Activated T-cell treated with anti-CD3 and anti-CD28 coated beads, Interleukin-2, amount 50 U/mL, for 48 hours (primary cell): ENCODE measurements at places on chromosomes 16 and 17.

- DNase-seq = peak; percentile 63
Observed at GRCh38 chr17:9291912-9292560, 270.7 kb downstream of the NTN1 start.

DNA sequence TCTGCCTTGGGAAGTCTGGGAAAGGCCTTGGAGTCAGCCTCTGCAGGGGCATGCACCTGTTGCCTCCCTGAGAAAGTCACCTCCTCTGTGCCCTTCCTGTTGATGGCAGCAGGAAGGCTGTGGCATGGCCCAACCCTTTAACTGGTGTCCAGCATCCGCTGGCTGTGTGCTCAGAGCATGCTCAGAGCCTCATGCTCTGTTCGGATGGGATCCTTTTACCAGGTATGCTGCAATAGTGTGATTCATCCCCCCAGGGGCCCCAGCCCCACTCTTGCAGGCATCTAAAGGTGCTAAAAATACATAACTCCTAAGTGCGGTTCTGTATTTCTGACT is 24.9 kb downstream of the KLHL36 start:
- no peak for DNase-seq

DNA sequence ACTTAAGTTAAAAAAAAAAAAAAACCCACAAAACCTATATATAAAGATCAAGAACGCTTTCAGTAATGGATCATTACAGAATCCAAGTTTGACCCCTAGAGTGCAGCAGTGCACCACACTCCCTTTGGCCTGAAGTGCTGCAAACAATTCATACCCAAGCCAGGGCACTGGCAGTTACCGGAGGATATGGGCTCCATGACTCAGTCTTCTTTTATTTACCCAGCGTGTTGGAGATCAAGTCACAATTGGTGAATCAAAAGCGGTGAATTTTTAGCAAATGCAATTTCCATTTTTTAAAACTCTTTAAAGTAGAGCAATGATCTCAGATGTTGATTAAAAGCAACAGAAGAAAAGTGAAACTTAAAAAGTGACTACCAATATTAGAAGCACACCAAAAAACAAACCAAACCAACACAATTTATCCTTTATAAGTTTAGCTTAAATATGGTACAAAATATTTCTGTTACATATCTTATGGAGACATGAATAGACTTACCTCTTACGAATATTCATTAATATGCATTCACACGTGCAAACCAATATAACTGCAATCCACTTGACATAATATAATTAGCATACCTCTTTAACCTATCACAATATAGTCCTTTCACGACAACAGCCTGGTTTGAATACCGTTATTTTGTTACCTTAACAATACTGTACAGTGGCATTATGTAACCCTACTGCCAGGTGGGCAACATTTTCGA is 46.3 kb downstream of the ZNF652 start:
- peak; percentile 78 for DNase-seq

GRCh38 chr17:59641799-59642484 is 22.2 kb downstream of the CLTC start:
- DNase-seq = no peak

GRCh38 chr17:77675411-77675810 is 283.1 kb upstream of the TNRC6C start:
- DNase-seq = no peak

DNA sequence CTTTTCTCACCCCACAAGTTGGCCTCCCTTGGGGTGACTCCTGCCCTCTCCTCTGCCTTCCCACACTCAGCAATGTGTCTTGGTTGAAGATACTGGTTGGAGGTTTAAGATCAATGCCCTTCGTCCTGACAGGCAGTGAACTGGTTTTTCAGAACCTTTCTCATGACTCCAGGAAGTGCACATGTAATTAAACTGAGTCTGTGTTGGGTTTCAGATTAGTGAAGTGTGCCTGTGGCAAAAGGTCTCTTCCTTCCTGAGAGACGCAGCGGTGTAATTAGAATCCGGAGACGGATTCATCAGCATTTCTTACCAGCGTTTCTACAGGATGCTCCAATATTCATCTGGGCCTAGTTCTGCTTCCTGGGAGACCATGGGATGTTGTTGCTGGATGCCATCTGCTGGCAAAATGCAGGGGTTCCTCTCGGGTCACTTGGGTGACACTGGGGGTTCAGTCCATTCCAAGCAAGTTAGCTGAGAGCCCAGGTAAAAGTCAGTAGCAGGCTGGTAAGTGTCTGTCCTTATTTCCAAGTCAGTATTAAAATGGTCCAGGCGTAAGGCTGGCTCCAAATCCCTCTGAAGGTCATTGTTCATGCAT is 233.3 kb downstream of the XYLT1 start:
- DNase-seq = no peak
